NCI-H1417 treated with DMSO at 0.1 percent for 48 hours (cell line): ENCODE measurements at places on chromosomes 13 and 19.

DNA sequence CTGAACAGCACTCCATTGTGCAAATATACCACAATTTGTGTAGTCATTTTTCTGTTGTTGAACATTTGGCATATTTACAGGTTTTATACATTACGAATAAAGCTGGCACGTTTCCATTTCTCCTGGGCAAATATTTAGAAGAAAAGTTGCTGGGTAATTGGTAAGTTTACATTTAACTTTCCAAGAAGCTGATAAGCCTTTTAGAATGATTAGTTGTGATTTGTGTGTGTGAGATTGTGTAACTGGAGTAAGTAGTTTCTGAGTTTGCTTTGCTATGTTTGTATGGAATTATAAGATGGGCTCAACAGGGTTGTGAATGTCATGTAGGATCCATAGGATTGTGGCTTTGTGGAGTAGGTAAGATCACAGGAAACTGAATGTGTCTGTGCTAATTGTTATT, 1.6 kb upstream of the ZNF529 start:
- no peak for DNase-seq

- DNase-seq, result no peak
Observed at GRCh38 chr13:50928659-50929462, 19.3 kb downstream of the RNASEH2B start.

- no peak for DNase-seq
Observed at GRCh38 chr13:113560645-113561416, 23.7 kb upstream of the TFDP1 start.

DNA sequence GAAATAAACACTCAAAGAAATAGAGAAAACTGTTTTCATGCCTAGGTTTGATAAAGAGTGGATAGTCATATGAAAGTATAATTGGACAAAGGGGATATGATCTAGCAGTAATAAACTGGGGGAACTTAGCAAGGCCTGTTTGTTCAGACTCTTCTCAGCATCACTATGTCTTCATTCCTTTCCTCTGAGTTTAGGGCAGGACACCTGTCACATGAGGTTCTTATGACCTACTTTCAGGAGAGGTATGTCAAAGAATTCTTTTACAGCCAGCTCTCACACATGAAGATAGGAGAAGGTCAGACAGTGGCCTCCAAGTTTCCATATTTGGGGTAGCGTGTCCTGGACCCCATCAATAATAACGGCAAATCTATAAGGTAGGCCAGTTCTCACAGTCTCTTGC, 11.4 kb upstream of the RFXAP start:
- no peak for DNase-seq

DNA sequence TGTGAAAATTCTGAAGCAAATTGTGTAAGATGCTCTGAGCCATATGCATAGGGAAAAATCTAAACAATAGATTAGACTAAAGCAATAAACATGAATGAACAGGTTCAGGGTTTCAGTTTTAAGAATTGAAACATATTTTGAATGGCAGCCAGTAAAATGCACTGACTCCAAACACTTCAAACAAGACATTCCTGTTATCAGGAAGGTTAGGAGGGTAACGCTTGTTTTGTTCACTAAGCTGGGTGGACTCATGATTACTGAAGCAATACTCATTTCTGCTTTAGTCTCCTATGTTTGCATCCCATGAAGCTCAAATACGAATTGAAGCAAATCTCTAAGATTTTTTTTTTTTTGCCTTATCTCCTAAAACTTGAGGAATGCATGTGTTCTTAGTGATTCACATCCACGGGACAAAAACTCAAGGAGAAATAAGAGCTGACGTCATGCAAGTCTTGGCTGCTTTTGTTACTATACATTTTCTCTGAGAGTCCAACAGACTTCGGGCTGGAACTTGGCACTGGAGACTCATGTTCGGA, 29.1 kb upstream of the IGFL4 start:
- no peak for DNase-seq

GRCh38 chr13:75715601-75716523, 79.7 kb downstream of the LMO7 start:
- DNase-seq, result no peak

DNA sequence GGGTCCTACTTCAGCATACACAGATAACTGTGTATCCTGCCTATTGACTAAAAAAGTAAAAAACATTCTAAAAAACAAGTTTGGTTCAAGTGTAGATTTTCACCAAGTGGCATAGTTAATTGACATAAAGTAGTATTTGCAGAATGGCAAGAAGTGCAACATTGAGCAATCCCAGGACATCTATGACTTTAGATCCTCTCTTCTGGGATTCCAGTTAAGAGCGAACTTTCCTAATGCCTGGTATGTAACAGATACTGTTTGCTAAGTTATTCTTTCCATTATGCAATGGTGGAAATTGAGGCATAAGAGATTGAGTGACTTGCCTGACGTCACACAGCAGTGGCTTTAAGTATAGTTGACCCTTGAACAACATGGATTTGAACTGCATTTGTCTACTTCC, 96.1 kb downstream of the ZMYM2 start:
- DNase-seq, result no peak

DNA sequence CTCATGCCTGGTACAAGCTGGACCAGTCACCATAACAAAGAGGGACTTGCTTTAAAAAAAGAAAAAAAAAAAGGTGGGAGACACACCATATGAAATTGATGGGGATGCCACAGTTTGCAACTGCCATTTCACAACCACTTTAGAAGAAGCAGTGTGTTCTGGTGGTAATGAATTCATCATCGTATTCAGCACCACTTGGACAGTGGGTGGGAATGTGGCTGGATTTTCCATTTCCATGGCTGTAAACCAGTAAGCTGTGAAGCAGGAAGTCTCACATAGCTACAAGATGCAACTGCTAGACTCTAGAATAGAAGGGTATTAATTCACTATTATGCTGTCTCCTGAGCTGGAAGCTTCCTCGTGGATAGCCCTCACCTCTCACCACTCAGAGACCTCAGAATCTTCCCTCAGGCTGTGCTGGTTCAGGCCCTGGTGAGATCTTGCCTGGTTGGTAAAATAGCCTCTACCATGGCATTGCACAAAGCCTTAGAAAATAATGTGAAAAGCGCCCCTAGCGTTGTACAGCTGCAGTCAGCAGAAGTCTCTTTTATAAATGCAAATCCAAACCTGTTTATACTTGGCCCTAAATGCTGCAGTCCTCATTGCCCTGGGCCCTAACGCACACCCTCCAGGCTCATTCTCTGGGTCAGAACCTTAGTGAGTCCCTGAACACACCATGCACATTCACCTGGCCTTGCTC, 150.7 kb downstream of the KCTD15 start:
- DNase-seq, result no peak

- no peak for DNase-seq
Observed at GRCh38 chr19:30090476-30090875, 148.4 kb downstream of the URI1 start.

GRCh38 chr13:98535501-98536354, 41.2 kb downstream of the STK24 start:
- no peak for DNase-seq

DNA sequence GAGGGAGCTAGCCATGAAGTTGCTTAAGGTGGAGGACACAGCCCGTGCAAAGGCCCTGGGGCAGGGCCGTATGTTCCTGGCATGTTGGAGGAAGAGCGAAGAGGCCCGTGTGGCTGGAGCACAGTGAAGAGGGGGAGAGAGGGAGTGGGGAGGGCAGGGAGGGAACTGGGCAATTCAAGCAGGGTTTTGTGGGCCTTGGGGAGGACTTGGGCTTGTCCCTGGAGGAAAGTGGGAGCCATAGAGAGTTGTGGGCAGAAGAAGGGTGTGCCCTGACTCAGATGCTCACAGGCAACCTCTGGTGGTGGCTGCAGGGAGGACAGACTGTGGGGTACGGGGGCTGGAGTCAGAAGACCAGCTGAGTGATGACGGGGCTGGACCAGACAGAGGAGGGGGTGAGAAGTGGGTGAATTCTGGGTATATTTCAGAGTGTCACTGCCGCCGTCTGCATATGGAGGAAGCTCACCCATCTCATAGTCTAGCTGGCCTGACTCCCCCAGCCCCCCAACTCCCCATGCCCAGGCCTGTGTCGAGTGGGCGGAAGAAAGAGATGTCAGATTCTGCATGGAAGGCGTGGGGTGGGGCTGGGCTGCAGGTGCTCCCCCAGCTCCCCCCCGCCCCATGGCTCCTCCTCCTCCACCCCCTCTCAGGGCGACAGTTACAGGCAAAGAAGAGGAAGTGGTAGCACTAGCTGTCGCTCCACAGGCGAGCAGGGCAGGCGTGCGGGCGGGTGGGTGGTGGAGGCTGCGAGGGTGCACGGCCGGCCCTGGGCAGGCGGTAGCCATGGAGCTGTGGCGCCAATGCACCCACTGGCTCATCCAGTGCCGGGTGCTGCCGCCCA, at the start of gene VAV1:
TSS of gene VAV1 (plus strand) at position 681 of the 838 bp plus-strand sequence. CDS start at position 781, 100 bp downstream.
- DNase-seq, result no peak

DNA sequence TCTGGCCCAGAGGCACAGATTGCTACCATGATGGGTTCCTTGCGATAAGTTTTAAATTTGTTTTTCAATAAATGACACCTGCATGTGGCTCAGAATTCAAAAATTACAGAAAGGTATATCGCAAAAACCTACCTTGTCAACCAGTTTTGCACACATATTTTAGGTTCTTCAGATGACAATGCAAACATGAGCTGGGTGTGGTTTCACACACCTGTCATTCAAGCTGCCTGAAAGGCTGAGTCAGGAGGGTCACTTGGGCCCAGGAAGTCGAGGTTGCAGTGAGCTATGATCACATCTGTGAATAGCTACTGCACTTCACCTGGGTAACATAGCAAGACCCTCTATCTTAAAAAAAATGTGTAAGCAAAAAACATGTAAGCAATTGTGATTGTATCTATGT, 56.1 kb downstream of the DNM2 start:
- no peak for DNase-seq

- no peak for DNase-seq
Observed at GRCh38 chr13:113417836-113418721, 35.2 kb downstream of the ADPRHL1 start.

DNA sequence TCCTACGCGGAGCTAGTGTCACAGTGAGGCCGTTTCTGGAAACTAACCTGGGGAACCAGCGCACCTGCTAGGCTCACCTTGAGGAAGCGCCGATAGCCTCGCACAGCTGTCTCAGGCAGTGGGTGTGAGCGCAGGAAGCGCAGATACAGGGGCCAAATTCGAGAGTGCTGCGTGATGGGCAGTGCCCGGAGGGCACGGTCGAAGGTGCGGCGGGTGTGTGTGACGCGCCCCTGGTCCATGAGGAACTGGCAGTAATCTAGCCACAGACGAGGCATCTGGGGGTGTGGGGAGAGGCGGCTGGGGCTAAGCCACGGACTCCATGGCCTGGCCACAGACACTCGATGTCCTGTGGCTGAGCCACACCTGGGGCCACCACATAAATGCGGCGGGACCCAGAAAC, 2.2 kb downstream of the XAB2 start:
- DNase-seq, result no peak

DNA sequence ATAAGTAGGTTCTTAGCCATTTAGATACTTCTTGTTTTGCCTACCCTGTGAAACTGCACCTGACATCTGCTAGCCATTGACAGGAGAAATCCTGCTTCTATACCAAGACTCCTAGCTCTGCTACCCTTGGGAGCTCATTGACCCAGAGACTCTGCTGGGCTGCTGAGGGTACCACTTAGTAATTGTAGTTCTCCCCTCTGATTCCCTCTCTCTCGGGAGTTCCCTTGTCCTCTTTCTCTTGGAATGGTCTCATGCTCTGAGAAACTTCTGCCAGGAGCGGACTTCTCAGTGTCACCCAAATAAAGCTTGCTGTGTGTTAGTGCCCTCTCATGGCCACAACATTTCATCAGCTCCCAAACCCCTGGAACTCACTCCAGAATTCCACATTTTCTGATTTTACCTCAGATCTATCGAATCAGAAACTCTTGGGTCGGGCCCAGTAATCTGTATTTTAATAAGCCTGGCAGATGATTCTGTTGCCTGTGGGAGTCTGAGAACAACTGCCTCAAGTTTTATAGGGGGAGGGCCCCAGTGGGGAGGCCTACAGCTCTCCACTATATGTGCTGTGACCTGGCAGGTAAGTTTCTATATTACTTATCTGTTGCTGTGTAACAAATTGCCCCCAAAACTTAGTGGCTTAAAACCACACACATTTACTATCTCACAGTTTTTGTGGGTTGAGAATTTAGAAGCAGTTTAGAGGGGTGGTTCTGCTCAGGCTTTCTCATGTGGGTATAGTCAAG, 221.1 kb downstream of the TDRD3 start:
- no peak for DNase-seq

GRCh38 chr13:76023652-76024051, 387.5 kb downstream of the LMO7 start:
- no peak for DNase-seq

DNA sequence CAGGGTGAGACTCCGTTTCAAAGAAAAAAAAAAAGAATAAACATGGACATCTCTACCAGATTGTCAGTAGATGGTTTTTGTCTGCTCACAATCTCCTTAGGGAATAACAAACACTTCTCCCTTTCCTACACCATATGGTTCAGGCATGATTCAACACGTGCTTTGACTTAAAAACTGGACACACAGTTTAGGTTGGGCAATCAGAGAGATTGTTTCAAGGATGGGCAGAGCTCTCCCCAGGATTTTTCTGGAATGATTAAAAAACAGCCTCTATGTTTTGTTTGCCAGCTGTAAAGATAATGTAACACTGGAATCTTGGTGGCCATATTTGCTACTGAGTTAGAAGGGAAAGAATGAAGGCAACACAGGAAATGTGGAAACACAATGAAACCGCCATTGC, 150.1 kb upstream of the TSC22D1 start:
- no peak for DNase-seq

- DNase-seq, result no peak
Observed at GRCh38 chr19:16957151-16957701, 68.4 kb downstream of the F2RL3 start.
